Substantia nigra (tissue), 51 donors: ENCODE measurements at places on chromosomes 2 and 18.

DNA sequence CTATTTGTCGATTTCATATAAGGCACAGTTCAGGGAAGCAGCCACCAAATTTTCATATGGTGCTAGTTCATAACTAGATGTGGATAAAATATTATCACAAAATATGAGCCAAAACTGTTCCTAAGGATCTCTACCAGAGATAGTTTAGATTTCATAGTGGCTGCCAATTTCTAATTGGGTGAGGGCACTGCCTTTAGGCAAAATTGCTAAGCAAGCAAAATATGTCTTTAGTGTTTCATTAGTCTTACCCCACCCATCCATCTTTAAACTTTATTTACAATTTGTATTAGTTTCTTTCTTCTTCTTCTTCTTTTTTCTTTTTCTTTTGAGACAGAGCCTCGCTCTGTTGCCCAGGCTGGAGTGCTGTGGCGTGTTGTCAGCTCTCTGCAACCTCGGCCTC lies 77.1 kb upstream of the SLC4A10 start:
- DNase-seq = no peak

DNA sequence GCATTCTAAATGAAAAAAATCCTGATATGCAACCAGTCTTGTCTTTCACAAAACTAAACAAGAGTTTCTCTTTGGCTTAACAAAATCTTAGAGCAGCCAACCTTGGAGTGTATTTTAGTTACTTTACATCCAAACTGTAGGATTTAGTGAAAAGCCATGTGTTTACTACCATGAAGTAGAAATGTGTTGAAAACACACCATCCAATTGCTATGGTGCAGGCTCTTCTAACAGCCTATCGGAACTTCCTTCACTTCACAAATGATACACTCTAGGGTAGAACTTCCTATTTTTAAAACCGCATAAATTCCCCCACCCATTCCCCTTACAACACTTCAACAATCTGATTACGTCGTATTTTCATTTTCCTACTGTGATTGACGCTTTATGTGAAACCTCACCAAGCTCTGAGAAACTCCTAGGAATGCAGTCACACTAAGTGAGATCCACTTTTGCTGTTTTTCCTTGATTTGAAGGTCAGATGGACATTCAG lies 74.4 kb upstream of the MAP4K4 start:
- DNase-seq = no peak

GRCh38 chr2:165846056-165846455 lies 52.0 kb upstream of the GALNT3 start:
- DNase-seq = no peak

DNA sequence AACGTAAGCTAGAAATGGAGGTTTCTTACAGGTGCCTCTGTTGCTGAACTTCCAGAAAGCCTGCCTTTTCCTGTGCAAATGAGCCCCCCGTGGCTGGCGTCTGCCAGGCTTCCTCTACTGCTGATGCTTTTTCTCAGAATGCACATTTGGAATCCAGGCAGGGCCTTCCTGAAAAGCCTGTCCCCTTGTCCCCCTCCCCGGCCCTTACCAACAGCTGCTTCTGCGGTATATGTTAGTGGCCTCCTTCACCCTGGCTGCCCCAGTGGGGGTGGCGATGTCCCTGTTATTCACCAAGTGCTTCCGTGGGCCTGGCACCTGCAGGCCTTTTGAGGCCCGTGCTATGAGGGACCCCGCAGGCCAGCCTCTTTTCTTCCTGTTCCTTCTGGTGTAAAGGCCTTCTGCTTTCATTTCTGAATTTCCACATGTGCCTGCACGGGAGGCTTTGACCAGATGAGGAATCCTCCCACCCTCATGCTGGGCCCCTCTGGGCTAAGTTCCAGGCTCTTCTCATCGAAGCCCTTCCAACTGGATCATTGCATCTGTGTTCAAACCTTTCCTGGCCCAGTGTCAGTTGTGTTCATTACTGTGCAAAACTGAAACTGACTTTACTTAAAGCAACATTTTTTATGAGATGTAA lies 10.4 kb downstream of the CNDP2 start:
- DNase-seq = no peak

DNA sequence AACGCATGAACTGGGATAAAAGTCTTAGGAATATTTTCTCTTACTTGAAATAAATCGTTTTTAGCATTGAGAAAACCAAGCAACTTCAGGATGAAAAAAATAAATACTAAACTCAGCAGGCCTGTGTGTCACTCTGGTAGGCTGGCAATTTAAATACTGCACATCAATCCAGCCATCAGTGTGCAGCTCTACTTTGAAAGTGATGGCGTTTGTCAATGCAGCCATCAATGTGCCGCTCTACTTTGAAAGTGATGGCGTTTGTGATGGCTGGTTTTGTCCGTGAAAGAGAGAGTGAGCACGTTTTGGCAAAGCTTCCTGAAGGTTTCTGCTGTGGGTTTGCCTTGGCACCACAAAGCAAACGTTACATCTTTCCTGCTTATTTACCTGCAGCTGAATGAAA lies 543.5 kb upstream of the SALL3 start:
- no peak for DNase-seq
